ENCODE measurements at places on chromosomes 3 and 15. TPM values are rescaled to one million over a fixed set of nuclear protein-coding genes. Genes with fewer than 3 reads are reported as not detected.
A peak's percentile ranks its signal among the peaks of the same experiment; 100 is the strongest.

- no peak for DNase-seq
Observed at GRCh38 chr3:24607281-24607680, 112.6 kb upstream of the THRB start.

DNA sequence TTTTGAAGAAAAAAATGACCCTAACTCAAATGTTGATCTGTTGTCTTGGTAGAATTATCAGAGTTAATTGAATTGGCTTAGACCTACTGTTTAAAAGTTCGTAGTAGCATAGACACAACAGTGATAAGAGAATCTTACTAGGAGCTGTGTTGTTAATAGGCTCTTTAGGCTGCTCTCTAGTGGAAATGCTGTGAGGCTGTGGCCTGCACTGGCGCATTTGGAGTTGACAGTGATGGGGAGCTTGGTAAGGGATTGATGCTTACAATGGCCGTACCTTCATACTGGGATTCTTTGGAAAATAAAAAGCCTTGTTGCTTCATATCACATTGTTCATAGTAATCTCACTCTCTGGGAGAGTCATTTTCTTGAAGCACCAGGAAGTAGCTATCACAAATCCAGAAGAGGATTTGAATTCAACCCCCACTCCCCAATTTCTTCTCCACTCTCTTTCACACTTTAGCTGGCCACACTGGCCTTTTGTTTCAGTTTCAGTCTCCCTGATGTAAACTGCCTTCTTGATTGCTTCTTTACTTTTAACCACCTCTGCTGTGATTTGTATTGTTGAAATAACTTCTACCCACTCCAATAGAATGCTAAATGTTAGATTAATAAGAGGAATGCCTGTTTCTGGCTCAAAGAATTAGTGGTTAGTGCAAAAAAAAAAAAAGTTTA is 56.6 kb downstream of the CEP63 start:
- DNase-seq, result no peak

Gene ALPK3
- 7.5 TPM for total RNA-seq

- no peak for DNase-seq
Observed at GRCh38 chr15:91193378-91193720, 93.3 kb downstream of the SV2B start.

- no peak for DNase-seq
Observed at GRCh38 chr3:157388976-157389375, 47.7 kb upstream of the PTX3 start.

GRCh38 chr3:21942328-21942727 is 191.3 kb upstream of the ZNF385D start:
- DNase-seq, result peak; percentile 93

DNA sequence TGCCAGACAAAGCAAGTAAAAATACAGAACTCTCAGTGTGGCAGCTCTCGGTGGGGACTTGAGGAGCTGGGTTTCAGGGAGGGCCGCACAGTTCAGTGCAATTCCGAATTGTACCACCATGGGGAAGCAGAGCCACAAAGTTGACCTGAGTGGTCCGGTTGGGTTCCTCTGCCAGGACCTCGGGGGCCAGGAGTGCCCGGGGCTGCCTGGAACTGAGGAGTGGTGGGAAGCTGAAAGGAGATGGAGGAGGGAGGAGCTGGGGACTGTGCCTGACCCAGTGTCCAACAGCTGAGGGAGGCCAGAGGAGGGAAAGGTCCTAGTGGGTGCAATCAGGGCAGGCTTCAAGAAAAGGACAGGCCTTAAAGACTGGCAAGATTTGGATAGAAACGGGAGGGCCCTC is 32.2 kb upstream of the TRH start:
- peak; percentile 28 for DNase-seq

DNA sequence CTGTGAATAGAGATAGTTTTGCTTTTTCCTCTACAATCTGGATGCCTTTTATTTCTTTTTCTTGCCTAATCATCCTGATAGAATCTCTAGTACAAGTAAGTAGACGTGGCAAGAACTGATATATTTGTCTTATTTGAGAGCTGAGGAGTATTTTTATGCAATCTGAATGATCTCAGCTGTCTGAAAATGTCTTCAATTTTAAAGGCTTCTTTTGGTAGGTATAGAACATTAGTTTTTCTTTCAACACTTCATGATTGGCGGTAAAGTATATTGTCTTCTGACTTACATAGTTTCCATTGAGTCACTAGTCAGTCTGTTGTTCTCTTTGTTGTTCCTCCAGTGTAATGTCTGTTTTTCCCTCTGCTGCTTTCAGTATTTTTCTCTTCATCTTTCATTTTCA is 31.3 kb downstream of the MGA start:
- no peak for DNase-seq

GRCh38 chr3:84961011-84961410 is 2.2 kb downstream of the CADM2 start:
- DNase-seq, result no peak

- DNase-seq, result no peak
Observed at GRCh38 chr15:92629975-92630626, 25.5 kb downstream of the FAM174B start.

DNA sequence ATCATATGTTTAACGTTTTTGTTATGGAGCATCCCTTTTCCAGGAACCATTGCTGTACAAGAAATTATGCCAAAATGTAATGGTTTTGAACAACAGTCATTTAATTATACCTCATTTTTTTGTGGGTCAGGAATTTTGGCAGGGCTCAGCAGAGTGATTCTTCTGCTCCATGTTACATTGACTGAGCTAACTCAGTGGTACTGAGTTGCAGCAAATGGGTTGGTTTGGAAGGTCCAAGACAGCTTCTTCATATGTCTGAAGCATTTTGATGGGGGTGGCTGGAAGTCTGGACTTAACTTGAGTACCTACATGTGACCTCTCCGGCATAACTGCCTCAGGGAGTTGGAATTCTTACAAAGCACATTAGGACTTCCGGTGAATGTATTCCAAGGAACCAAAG is 26.0 kb upstream of the CMC1 start:
- DNase-seq, result no peak

- peak; percentile 80 for DNase-seq
Observed at GRCh38 chr15:63277038-63277892, at the start of gene APH1B. APH1B (plus strand) TSS chr15:63277605; CDS start chr15:63277624, 19 bp downstream.

- DNase-seq, result no peak
Observed at GRCh38 chr3:125037498-125038150, 18.2 kb downstream of the HEG1 start.

All from skin of body (tissue), 3 donors.